ENCODE measurements at places on chromosomes 2 and 18. TPM values are rescaled to one million over a fixed set of nuclear protein-coding genes. Genes with fewer than 3 reads are reported as not detected.

KHK gene
- total RNA-seq, result 7.1 TPM

DNA sequence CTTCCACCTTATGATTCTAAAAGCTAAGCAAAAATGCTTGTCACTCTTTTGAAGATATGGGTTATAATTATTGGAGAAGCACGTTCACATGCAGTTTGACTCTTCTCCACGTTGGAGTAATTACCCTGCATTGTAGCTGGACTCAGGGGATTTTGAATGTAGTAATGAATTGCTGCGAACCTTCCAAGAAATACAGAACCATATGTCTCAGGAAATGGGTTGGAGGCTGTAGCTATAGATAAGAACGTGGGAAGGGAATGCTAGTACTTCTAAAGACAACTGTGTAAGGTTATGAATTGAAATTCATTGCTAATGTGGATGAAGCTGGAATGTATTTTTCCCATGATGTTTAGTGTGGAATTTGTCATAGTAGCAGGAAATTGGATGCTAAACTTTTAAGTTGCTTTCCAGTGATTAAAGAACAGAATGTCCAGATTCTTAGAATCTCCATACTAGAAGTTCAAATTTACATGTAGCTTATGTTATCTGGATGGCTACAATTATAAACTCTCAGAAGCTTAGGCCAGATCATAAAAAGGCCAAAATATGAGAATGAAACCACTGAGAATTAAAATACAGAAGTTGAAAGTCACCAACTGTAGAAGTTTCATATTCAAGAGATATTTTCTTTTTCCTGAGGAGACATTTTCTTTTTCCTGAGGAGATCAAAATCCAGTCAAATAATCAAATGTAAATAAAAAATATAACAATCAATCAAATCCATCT, 27.3 kb upstream of the SPOPL start:
- no peak for DNase-seq

SEPTIN10 gene
- 135 TPM for total RNA-seq

GRCh38 chr2:232376260-232376659, 2.3 kb upstream of the ALPP start:
- DNase-seq, result peak; percentile 17

KIF3C gene
- 56.6 TPM for total RNA-seq

RAMP1 gene
- total RNA-seq, result 26.3 TPM

DNA sequence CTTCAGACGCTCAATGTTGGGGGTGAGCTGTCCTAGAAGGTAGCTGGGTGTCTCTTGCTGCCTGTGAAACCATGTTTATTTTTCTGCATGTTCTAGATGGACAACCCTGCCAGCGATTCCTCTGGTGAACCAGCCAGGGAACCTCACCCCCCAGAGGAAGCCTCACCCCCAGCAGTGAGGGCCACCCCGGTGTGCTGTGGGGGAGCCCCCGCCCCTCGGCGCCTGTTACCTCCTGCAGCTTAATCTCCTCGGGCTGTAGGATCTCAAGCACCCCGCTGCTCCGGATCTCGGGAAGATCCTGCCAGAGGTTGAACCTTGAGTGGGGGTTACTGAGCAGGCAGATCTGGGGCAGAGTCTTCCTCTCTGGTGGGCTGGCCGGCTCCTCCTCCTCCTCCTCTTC, 50.0 kb downstream of the SNORC start:
- DNase-seq, result no peak

GRCh38 chr2:45432406-45432805, 178.7 kb downstream of the SRBD1 start:
- DNase-seq, result no peak

DNA sequence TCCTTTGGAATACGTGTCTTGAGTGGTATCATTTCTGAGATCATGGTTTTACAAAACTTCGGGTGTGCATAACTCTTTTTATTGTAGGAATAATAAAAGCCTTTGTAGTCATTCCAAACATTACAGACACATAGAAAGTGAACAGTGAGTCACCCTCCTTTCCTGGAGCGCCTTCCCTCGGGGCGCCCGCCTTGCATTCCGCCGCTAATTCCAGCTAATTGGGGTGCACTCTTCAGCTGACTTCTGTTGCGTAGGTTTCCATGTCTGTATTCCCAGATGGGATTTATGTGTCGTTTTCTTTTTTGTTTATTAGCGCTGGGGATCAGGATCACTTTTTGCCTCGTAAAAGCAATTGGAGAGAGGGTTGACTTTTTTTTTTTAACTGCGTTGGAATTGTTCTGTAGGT, 18.7 kb downstream of the SH3BP4 start:
- no peak for DNase-seq

USP14 gene
- 57.2 TPM for total RNA-seq

Measured in sciatic nerve (tissue), 2 donors.